Left renal cortex interstitium (tissue), 4 donors: ENCODE measurements at places on chromosomes 5 and 9.

GRCh38 chr5:179749857-179750508 is 17.4 kb downstream of the MAML1 start:
- no peak for DNase-seq

DNA sequence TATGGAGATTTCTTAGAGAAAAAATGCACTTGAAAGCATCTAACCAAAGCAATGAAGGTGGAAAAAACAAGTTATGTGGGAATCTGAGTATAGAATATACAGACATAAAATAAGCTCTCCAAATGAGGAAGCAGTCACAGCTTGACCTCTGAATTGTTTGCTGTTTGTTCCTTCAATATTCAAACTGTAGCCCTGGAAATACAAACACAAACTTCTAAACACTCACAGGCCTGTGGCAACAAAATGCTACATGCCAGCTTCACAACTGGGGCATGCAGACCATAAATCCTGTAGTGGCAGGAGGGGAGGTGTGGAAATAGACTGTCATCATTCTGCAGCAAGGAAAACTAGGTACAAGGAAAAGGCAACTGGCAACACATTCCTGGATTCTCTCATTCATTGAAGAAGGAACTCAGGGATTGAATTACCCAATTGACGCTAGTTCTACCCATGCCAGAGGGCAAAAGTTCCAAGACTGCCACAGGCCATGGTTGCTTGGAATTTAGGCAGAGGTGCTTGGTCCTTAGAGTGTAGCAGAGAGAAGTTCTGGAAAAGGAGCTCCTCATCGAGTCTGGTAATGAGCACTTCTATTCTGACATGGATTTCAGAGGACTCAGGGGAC is 349.6 kb downstream of the PDE4D start:
- no peak for DNase-seq

DNA sequence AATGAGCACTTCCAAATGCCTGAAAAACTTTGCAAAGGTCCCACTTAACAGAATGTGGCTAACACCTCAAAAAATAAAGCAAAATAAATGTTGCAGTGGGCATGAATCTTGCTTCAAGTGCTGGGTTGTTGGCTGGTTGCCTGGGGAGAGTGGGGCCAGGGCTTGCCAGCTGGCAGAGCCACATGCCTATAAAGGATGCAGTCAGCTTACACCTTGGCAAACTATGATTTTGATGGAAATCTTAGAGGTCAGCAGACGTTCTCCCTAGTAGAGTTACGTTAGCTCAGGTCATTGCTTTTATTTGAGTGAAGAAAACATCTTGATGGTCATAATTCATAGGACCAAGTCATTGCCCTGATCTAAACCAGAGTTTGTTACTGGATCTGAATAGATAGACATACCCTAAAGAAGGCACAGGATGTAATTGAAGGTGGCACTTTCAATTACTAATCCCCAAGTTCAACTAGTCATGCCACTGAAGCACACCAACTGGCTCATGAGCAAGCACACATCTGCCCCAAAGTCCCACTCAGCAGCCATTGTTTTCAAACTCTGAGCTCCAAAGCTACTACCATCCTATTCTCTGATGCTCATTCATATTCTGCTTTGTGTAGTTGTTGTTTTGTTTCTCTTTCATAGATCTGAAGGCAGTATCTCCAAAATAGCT is 51.2 kb upstream of the ZSWIM6 start:
- DNase-seq, result no peak

DNA sequence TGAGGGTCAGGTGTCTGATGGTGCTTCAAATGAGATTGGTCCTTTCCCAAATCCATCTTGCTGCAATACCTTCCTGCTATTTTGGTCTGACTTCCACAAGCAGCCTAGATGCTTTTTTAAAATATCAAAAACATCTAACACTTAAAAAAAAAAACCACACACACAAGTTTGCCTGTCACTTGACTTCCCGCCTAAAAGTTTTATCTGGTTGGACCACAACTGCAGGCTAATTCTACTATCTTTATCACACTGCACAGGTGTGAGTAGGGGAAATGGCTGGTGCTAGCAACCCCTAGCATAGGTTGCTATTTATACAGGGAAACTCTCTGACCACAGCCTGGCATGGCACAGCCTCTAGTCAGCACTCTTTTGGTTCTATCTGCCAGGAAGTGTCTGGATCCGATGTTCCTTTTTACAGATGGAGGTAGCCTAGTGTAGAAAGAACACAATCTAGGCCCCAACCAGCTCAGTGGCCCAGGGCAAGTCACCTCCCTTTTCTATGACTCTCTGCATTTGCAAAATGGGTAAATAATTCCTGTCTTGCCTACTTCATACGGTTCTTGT is at the start of gene HEMGN:
Gene HEMGN, minus strand, starts transcription at position 92 of the 564 bp plus-strand sequence. Its CDS starts 36 bp downstream, at position 56.
- no peak for DNase-seq

DNA sequence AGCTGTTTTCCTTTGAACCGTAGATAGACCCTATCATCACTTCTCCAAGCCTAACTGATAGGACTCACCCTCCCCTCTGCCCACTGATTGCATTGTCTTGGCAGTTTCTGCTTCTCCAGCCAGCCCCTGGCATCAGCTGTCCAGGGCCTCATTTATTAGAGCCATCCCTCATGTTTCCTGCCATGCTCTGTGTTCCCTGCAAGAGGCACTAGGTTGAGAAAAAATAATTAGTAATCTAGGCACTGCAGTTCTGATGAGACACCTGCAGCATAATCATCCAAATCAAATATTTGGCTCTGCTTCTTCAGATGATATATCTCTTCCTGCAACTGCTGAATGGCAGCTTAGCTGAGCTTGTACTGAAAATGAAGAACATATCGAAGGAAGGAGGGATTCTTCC is 303.0 kb upstream of the TLE4 start:
- DNase-seq, result no peak
